IPS-NIHi11 (cell line): ENCODE measurements at places on chromosomes 3 and 15.

DNA sequence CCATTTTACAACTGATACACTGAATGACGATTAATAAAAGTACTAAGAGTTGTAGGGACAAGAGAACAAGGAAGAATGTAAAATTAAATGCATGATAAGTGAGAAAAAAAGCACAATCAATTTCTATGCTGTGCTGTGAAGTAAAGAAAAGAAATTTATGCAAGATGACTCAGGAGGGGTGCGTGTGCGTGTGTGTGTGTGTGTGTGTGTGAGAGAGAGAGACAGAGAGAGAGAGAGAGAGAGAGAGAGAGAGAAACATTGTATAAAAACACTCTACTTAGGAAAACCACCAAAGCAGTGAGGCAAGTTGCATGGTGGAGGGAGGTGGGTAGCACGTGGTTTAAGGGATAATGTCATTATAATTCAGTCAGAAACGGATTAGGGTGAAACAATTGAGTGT is 580.8 kb upstream of the ALCAM start:
- no peak for DNase-seq

DNA sequence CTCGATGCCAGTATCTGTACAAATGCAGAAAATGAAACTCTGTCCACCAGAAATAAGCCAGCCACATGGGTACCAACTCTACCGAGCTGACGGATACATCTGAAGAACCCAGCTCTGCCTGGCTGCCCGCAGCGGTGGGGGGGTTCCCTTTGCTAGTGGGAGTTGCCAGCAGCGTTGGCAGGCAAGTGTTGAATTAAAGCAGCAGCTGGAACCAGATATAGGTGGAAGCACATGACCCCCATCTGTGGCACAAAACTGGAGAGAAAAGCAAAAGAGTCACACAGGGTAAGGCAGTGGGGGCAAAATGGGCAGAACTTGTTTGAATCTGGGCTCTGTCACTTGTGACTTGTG is 17.9 kb downstream of the CRYGS start:
- DNase-seq = no peak

DNA sequence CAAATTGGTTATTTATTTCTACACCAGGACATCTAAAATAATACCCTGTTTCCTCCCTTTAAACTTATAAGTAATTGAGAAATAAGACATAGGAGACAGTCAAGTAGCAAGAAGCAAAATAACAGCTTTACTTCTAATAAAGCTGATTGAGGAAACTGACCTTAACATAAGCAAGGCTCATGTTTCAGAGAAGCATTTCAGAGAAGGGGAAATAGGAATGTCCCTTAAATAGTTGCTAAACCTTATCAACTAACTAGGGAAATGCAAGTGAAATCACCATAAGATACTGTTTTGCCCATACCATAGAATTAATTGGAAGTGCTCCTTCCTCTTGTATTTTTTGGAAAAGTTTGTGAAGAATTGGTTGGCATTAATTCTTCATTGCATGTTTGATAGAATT is 84.9 kb downstream of the B3GALNT1 start:
- DNase-seq = no peak

DNA sequence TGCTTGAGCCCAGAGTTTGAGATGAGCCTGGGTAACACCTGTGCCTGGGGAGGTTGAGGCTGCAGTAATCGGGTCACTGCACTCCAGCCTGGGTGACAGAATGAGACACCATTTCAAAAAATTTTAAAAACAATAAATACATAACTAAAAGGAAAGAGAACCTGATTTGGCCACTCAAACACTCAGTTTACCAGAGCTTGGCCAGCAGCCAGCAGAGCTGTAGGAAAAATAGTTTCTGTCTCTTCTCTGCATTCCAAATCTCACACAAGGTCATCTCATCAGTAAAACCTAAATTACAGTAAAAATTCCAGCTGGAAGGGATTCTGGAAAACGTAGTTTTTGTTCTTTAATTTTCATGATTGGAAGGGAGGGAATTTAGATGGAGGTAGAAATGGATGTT is 7.8 kb upstream of the PPM1L start:
- DNase-seq = no peak

DNA sequence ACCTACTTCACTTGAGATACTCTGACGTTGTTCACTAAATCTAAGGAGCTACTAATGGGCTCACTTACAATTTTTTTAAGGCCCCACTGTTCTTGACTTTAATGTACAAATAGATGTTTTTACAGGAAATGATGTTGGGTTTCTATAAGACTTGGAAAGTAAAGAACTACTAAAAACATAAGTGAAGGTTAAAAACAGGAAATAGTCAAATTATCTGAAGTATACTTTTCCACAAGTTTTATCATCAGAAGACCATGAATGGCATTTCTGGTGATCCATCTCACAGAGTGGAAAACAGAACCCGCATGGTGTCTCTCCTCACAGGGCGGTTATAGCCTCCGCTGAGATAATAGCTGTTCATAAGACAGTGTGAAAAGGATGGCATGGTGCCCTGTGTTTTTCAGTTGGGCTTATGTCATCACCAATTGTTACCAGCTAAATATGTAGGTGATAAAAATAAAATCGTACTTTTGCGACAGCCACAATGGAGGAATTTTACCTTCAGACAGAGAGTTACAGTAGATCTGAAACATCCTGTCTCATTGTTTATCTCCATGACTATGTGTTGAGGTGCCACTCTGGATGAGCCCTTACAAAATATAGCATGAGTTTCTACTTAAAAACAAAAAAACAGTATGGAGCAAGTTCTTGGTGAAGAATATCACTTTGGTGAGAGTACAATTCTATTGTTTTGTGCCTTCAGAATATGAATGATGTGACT is 462.4 kb downstream of the RAP2B start:
- DNase-seq = no peak

DNA sequence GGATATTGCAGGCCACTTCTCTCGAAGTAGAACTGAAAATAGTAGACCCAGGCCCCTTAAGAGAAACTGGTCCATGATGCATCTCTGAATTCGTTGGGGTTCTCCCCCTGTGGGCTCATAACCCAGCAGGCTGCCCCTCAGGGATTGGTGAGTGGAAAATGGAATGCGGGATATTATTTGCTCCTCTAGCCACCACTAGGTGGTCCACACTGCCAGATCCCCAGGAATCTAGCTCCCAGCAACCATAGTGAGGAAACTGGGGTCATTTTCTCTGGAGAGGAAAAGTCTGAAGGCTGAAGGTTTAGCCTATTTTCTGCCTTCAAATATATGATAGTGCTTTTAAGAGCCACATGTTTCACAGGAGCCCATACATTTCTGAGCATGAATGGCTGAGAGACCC is 6.7 kb downstream of the CX3CR1 start:
- peak; percentile 26 for DNase-seq

DNA sequence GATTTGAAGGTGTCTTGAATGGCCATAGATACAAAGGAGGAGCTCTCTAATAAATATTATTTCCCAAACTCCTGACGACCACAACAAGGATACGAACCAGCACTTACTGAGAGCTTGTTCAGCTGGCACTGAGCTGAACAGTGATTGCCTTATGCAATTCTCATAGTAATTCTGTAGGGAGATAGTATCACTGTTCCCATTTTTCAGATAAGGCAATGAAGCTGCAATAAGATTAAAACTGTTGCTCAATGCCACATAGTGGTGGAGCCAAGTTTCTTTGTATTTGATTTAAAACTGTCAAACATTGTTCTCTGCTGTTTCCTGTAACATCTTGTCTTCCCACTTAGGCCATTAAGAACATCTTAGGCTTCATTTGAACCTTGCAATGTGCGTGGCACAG is 163.9 kb downstream of the RPLP1 start:
- no peak for DNase-seq

DNA sequence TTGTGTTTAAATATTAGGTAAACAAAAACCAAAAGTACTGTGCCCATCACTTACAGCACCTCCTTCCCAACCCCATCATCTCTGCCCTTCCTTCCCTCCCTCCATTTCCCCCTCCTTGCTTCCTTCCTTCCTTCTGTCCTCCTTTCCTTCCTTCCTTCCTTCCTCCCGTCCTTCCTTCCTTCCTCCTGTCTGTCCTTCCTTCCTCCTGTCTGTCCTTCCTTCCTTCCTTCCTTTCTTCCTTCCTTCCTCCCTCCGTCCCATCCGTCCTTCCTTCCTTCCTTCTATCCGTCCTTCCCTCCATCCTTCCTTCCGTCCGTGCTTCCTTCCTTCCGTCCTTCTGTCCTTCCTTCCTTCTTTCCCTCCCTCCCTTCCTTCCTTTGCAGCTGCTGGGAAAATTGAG is 67.8 kb upstream of the SIAH2 start:
- DNase-seq = no peak

- DNase-seq = no peak
Measured at GRCh38 chr3:171806200-171807128, 3.8 kb downstream of the PLD1 start.

DNA sequence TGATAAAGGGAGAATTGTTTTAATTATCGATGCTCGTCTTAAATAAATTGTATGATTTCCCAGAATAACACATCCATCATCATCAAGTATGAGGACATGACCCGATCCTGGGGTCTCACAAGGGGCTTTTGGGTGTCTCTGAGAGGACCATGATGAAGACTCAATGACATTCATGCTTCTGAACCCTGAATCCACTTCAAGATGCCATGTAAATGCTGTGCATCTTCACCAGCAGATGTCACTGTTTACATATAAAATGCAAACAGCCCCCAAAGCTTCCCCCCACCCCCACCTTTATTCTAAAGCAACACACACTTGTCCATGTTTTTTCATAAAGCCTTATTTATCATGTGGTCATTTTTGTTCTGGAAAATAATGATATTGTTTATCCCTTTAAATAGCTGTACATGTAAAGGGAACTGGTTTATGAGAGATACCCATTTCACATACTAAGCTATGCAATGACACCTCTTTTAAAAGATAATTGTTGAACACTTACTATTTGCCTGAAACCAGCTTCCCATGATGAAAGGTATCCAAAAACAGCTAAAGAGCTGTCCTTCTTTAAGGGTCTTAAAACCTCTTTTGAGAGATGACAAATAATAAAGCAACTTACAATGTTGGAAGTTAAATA is 69.7 kb upstream of the UBE3A start:
- peak; percentile 50 for DNase-seq

DNA sequence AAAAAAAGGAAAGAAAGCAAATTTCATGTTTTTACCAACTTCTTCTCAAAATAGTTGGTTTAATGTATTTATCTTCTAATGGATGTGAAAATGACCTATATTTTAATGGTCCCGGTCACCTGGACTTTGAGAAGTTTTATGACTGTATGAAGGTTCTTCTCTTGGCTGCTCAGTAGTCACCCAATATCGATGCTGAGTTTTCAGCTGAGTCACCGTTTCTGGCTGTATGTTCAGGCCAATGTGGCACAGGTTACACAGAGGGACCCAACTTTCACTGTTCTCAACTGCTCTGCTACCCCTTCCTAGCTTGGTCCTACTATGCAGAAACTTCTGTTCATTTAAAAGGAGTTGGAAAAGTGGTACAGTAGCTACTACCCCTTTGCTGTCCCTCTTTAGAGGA is 25.8 kb downstream of the VGLL3 start:
- no peak for DNase-seq

- DNase-seq = no peak
Measured at GRCh38 chr3:134642445-134643149, 8.2 kb downstream of the KY start.

GRCh38 chr3:86887876-86888275 is 103.1 kb downstream of the VGLL3 start:
- DNase-seq = no peak

DNA sequence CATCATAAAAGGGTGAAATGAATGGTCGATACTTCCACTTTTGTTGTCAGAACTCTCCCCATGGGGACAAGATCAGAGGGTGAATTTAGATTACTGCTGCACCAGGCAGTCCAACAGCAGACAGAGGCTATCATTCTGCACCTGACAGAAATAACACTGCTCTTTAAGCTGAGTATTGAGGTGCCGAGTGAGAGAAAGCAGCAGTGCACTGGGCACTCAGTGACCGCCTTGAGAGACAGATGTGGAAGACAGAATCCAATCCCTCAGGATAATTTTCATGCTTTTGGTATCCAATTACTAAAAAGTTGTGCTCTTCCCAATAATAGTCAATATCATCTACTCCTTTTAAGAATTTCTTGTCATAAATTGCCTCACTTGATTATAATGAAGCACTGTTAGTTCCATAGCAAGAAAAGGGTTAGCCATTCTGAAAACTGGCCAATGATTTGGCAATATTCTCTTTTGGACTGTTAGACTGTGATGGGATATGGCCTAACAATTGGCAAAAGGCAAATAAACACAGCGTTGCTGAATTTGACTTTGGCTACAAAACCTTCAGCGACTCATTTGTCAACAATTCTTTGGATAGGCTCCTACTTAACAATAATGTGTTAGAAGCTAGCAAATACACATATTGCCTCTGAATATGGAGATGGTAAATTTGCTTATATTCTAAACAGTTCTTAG is 5.5 kb downstream of the FGF7 start:
- no peak for DNase-seq

DNA sequence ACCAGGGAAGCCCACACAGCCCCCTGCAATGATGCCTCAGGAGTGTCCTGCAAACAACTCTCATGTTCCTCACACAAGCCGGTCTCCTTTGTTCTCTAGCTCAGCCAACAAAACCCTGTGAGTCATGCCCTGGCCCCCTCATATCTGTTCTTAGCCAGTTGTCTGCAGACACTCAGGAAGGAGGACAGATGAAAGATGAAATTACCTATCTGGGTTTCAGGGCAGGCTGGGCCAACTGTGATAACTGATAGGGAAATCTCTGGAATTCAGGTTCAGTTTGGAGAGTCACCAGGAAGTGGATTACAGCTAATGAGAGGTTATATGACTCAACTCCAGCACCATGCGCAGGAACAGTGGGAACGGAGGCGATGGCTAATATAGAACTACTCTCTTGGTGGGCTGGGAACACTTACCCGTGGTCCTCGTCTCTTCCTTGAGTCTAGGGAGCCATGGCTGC is 352.0 kb upstream of the ADAMTS9 start:
- DNase-seq = no peak

- no peak for DNase-seq
Measured at GRCh38 chr3:12907729-12908128, 66.4 kb upstream of the RPL32 start.

GRCh38 chr3:123432832-123433523 is 15.9 kb downstream of the ADCY5 start:
- DNase-seq = no peak

DNA sequence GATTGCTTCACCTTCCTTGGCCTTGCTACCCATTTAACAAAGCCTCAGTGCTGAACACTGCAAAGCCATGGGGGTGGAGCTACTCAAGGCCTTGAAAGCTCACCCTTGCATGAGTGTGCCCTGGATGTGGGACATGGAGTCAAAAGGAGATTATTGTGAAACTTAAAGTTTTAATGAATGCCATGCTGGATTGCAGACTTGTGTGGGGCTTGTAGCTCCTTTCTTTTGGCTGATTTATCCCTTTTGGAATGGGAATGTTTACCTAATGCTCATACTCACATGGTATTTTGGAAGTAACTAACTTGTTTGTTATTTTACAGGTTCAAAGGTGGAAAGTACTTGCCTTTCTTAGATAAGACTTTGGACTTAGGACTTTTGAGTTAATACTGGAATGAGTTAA is 538.5 kb upstream of the NECTIN3 start:
- no peak for DNase-seq

GRCh38 chr3:127371846-127372245 is 84.0 kb upstream of the PRR20G start:
- DNase-seq = no peak

GRCh38 chr3:118504906-118505305 is 529.7 kb downstream of the IGSF11 start:
- DNase-seq = no peak

- peak; percentile 75 for DNase-seq
Measured at GRCh38 chr15:43517354-43518196, at the start of gene MAP1A. Gene MAP1A (plus strand): TSS chr15:43517608. CDS start chr15:43521474, 3,866 bp downstream.
